MM.1S (cell line): ENCODE measurements at places on chromosomes 12 and 14.

- no peak for DNase-seq
Measured at GRCh38 chr12:11732715-11733114, 83.2 kb downstream of the ETV6 start.

DNA sequence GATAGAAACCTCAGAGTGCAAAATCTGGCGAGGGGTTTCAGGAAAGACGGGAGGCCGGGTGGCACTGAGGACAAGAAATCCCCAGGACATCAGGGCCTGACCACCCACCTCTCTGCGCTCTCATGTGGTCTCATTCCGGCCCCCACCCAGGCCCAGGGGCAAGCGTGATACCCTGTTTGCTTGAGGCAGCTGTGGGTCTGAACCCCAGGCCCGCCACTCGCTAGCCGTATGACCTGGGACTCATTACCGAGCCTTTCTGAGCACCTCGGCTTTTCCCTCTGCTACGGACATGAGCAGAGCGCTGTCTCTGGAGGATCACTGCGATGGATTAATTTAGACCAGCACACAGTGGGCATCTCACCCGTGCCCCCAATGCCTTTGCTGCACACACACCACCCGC lies 25.5 kb upstream of the BCDIN3D start:
- no peak for DNase-seq

- DNase-seq: no peak
Measured at GRCh38 chr12:16562921-16563320, 43.0 kb downstream of the LMO3 start.

- no peak for DNase-seq
Measured at GRCh38 chr14:65704437-65704836, 291.9 kb downstream of the FUT8 start.

DNA sequence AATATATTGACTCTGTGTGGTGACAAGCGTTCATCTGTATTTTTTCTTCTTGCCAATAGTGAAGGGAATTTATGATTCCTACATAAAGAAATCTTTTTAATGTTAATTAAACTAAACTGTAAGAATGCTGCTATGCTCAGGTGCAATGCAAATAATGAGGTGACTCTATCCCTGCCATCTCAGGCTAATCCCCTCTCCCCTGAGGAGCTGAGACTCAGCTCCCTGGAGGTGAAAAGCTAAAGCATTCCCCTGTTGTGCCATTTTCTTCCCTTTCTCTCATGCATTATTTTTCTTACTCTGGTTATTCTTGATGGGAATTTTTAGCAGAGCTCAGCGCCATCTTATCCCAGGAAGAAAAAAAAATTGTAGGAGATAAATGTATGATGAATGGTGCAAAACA lies 113.9 kb upstream of the FGD4 start:
- no peak for DNase-seq

DNA sequence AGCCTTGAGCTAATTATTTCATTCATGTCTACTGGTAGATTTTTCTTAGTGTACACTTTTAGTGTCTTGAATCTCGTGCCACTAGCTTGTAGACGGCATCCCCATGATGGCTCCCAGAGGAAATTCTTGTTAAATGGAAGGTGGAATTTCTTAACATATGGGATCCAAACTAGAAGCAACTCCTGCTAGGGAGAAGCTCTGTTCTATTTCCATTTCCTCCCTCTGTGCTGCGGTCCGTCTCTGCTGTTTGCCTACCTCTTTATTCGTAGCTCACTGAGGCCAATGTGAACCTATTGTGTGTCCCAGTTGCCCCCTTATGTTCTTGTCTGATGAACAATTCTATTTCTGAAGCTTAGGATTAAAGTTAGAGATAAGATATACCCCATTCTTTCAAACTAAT lies 588 bp downstream of the PIK3C2G start:
- DNase-seq: no peak

DNA sequence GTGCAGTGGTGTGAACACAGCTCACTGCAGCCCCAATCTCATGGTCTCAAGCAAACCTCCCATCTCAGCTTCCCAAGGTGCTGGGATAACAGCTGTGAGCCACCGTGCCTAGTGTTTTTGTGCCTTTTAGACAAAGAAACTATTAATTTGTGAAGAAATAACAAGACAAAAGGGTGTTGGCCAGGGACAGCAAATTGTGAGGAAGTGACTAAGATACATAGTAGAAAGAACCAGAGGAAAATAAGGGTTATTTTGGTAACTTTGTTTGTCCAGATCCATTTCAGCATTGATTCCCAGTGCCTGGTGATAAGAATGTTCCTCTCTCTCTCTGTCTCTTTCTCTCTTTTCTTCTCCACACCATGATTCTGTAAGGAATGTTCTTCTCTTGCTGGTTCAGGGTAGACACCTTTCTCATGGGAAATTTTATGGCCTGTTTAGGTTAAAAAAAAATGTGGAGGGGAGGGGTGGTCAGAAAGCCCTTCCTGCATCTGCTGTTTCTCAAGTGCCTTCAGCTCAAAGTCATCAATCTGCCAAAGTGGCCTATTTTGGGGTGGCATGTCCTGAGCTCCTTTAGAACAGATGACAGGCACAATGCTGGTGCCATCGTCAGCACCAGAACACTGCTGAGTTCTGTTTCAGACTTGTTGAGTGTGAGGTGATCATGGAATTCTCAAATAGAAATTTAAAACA lies 184.4 kb upstream of the EEA1 start:
- DNase-seq: no peak

DNA sequence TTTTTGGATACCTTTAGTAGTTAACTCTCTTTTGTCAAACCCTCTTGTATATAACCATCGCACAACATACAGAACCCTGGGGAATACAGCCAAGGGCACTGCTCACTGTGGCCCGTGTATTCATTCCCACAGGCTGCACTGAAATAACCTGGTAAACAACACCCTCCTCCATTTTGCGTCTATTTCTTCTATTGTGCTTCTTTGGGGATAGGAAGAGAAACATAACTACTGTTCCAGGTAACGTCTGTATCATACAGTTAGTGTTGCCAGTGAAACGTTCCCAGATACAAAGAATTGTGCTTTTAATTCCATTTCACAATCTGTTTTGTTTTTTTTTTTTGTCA lies 9.6 kb downstream of the C12orf76 start:
- DNase-seq: no peak

DNA sequence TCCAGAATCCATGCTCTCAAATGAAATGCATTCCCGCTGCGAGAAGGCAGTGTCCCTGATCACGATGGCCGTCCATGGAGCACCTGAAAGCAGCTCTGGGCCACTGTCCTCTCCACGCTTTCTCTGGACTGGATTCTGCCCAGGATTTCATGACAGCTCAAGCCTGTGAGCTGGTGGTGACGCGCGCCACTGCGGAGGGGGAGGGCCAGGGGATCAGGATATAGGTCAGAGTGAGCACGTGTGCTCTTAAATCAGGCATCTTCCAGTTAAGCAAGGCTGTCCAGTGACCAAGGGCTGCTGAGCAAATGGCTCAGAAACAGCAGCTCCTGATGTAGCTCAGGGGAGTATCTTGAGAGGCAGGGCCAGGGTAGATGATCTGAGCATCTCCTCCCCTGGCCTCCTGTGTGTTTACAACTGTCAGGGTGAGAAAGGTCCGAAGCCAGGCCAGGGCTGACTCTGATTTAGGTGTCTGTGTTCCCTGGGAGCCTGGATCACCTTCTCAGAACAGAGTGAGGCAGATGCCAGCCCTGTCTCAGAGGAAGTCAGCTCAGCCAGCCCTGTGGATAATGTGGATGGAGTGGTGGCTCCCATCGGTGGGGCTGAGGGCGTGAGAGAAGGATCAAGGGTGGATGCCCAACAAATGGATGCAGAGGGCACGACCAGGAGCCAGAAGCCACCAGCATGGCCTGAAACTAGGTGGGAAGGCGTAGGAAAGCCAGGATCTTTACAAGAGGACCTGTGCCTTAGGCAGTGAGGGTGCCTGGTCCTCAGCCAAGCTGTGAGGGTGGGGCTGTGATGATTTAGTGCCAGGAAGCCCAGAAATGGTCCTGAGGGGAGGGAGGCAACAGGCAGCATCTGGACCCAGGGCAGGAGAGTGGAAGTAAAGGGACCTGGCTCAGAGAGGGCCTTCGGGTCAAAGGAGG lies 55.3 kb downstream of the ELK3 start:
- no peak for DNase-seq

GRCh38 chr12:95870897-95871296 lies 12.1 kb downstream of the SNRPF start:
- DNase-seq: no peak

GRCh38 chr14:28294834-28295440 lies 471.6 kb upstream of the FOXG1 start:
- DNase-seq: peak; percentile 7

DNA sequence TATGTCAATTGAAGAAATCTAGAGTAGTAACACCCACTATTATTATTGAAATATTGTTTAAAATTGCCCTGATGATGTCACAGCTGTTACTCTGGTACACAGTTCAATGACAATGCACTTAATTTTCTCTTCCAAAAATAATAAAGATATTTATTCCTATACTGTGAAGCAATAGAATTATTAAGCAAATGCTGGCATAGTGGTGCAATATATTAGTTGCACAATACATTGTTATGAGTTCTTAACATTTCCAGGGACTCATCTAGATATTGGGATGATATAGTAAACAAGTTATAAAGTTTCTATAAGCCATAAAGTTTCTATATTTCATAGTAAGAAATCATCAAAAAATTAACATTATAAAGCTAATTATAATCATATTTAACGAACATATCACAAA lies 897.8 kb downstream of the LRFN5 start:
- no peak for DNase-seq

DNA sequence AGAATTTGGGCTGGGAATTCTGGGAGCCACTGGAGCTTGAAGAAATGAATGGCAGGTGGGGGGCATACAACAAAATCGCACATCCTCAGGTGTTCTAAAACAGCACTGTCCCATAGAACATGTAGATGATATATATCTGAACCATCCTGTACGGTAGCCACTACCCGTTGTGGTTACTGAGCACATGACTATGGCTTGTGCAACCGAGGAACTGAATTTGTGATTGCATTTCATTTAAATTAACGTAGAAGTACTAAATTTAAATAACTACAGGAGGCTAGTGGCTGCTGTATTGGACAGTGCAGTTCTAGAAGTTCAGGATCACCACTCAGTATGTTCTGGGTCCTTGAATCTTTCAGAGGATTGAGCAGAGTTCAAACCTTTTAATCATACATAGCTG lies 172.4 kb downstream of the PHETA1 start:
- no peak for DNase-seq

DNA sequence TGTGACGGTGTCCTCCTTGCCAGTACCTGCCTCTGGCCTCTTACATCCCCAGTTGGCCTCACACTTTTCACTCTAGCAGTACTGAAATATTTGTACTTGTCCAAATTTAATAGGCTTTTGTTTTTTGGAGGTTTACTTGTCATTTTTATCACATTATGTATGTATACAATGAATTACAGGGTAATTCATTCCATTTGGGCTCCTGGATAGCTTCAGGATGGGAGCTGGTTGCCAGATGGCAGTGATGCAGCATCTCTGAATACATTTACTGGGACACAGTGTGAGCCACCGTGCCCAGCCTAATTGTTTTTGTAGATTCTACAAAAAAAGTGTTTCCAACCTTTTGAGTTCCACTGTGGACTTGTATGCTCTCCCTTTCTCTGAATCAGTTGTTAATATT lies 13.4 kb downstream of the CCDC77 start:
- no peak for DNase-seq

GRCh38 chr12:120649442-120650232 lies 9.2 kb downstream of the CABP1 start:
- DNase-seq: no peak

GRCh38 chr12:64667793-64668192 lies 57.5 kb downstream of the RASSF3 start:
- no peak for DNase-seq

- DNase-seq: no peak
Measured at GRCh38 chr12:2934371-2934770, 24.8 kb upstream of the TEAD4 start.

- DNase-seq: no peak
Measured at GRCh38 chr12:12428961-12429657, 72.2 kb downstream of the BORCS5 start.

- no peak for DNase-seq
Measured at GRCh38 chr12:20701106-20701505, 6.0 kb downstream of the SLCO1C1 start.

DNA sequence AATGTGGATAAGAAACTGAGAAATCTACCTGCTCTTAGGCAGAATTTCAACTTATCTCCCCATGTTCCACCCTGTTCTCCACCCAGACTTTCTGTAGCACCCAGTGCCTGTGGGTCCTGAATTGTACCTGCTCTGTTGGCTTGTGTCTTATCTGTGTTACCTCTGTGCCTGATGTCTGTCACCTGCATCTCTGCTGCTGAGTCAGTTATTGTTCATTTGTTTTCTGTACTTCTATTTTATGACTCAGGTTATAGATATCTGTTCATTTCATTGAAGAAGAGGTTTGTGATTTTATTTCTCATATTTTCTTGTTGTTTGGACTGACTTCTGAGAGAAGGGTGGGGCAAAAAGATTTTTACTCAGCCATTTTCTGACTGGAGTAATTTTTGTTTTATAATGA lies 11.7 kb downstream of the SOCS4 start:
- DNase-seq: no peak

DNA sequence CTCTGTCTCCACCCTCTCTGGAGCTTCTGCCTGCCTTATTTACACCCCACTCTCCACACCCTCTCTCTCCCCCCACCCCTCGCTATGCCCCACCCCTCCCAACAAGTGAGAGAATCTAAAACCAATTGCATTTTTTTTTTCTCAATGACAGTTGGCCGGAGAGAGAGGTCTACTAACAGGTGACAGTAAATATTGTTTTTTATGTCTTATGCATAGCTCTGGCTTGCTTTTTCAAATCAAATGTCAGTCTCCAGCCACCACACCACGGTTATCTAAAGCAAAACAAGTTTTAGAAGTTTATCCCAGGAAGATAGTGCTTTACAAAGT lies at the start of gene KCNC2:
TSS of gene KCNC2 (minus strand) at position 28 of the 327 bp plus-strand sequence.
- DNase-seq: no peak

- no peak for DNase-seq
Measured at GRCh38 chr12:49832836-49833421, 4.7 kb upstream of the NCKAP5L start.

DNA sequence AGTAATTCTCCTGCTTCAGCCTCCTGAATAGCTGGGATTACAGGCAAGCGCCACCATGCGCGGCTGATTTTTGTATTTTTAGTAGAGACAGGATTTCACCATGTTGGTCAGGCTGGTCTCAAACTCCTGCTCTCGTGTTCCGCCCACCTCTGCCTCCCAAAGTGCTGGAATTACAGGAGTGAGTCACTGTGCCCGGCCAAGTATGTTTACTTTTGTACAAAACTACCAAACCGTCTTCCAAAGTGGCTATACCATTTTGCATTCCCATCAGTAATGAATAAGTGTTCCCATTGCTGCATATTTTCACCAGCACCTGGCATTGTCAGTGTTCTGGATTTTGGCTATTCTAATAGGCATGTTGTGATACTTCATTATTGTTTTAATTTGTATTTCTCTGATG lies 8.4 kb upstream of the KRT6A start:
- DNase-seq: no peak
